Fibroblast of skin of scalp (primary cell): ENCODE measurements at places on chromosomes 13 and 19.

GRCh38 chr19:8075158-8076074 lies 22.9 kb downstream of the CCL25 start:
- DNase-seq: no peak

- no peak for DNase-seq
Measured at GRCh38 chr13:44153496-44153895, 220.1 kb upstream of the SERP2 start.

- no peak for DNase-seq
Measured at GRCh38 chr13:112652512-112653070, 37.2 kb upstream of the ATP11A start.

- DNase-seq: no peak
Measured at GRCh38 chr13:40428354-40428753, 238.1 kb downstream of the FOXO1 start.

DNA sequence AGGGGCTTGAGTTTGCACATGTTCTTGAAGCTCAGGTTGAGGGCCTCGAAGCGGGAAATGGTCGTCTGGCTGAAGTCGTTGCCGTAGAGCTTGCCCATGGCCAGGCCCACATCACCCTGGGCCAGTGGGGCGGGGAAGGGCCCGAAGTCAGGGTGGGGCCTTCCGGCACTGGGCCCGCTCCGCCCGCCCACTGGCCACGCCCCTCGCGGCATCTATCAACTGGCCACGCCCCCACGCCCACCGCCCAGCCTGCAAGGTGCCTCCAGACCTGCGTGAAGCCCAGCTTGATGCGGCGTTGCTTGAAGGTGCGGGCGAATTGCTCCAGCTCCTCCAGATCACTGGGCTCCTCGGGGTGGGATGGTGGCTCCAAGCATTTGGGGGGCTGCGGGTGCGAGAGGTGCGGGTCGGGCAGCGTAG lies 19.9 kb downstream of the ZNF574 start:
- no peak for DNase-seq
